Stimulated activated CD4-positive, alpha-beta T cell treated with anti-CD3 and anti-CD28 coated beads, Interleukin-4, amount 100 ng/mL, for 1 hour (primary cell): ENCODE measurements at places on chromosomes 7 and 10.

GRCh38 chr7:31705377-31705776, 18.4 kb downstream of the PPP1R17 start:
- DNase-seq = no peak

DNA sequence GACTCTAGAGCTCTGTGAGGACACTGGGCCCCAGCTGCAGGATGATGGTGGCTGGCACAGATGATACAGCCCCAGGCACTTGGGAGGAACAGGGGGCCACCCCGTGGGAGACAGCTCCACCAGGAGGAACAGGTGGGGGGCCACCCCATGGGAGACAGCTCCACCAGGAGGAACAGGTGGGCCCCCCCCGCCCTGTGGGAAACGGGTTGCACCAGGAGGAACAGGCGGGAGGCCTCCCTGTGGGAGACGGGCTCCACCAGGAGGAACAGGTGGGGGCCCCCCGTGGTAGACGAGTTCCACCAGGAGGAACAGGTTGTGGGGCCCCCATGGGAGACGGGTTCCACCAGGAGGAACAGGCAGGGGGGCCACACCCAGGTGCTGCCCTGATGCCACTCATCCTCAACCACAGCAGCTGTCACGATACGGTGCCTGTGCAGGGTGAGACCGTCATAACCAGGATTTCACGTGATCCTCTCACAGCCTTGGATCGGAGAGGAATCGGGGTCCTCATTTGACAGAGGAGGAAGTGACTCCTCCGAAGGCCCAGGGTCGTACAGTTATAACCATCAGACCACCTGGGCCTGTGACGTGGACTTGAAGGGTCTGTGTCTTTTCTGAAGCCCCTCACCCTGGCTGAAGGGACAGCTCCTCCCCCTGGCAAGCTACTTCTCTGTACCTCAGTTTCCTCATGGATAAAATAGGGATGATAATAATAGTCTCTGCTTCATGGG, 49.2 kb upstream of the NANOS1 start:
- no peak for DNase-seq

GRCh38 chr10:43044961-43045621, 31.8 kb upstream of the RET start:
- no peak for DNase-seq

- DNase-seq = no peak
Observed at GRCh38 chr7:107632492-107632865, 28.1 kb upstream of the SLC26A4 start.

GRCh38 chr7:45028920-45029344, 28.9 kb downstream of the CCM2 start:
- no peak for DNase-seq

- no peak for DNase-seq
Observed at GRCh38 chr10:131077724-131078123, 233.8 kb downstream of the TCERG1L start.

GRCh38 chr7:100437150-100438100, 1.1 kb upstream of the PPP1R35 start:
- DNase-seq = no peak

- DNase-seq = no peak
Observed at GRCh38 chr7:134954197-134955082, 31.9 kb upstream of the AGBL3 start.

DNA sequence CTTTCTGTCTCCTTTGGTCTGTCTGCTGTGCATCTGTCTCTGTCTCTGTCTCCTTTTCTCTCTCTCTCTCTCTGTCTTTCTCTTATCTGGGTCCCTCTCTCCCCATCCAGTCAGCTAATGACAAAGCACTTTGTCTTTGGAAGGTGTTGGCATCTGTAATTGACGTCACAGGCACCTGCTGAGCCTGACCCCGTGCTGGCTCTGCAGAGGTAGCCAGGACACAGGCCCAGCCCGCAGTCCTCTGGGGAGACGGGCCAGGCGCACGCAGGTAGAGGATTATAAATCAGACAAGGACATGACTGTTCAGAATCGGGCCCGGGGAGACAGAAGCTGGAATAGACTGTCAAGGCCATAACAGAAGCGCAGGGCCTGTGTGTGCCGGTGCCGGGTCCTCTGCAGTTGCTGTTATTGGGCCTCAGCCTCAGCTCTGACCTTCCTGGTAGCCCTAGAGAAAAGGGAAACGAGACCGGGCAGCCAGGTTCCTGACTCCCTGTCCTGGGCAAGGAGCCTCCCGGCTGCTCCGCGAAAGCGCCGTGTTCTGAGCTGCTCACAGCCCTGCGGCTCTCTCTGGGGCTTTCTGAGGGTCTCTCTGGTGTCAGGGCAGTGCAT, 10.7 kb upstream of the PSMG3 start:
- no peak for DNase-seq

DNA sequence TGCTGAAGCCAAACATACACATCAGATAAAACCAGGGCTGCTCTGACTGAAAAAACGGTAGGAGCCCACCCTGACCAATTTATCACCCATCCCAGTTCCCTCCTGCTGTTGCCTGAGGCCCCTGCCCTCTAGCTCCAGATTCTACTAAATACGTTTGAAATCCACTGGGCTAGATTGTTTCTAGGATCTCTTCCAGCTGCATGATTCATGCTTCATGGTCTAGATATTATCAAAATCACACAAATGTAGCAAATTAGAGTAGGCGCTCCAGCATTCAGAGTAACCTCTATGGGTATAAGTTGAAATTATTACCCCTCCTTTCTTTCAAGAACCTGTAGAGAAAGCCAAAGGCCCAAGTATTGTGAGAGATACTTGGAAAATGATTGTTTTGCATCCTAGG, 151.2 kb upstream of the FAM13C start:
- DNase-seq = no peak

- no peak for DNase-seq
Observed at GRCh38 chr10:123759501-123760031, 93.4 kb downstream of the GPR26 start.

DNA sequence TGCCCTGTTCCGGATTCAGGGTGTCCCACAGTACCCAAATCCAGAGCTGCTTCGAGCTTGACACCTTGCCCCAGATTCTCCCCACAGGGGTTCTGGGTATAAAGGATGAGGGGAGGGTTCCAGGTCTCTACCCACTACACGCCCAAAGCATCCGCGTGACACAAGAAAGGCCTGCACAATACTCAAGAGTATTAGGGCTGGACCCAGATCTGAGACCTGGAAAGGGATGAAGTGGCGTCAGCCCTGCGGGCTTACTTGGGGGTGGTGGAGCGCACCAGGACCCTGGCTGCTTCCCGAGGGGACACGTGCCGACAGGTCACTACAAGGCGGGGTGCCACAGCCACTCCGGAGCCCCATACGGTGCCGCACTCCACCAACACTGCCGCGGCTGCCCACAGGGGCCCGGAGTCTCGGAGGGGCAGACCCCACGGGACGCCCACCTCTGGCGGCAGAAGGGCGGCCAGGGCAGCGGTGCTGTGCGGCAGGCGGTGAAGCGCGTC, 1.3 kb downstream of the TYSND1 start:
- DNase-seq = no peak

GRCh38 chr10:129501652-129502436, 34.8 kb downstream of the MGMT start:
- no peak for DNase-seq

- DNase-seq = no peak
Observed at GRCh38 chr10:130747946-130748345, 563.6 kb downstream of the TCERG1L start.

- no peak for DNase-seq
Observed at GRCh38 chr7:28544453-28545117, 132.3 kb downstream of the CREB5 start.

DNA sequence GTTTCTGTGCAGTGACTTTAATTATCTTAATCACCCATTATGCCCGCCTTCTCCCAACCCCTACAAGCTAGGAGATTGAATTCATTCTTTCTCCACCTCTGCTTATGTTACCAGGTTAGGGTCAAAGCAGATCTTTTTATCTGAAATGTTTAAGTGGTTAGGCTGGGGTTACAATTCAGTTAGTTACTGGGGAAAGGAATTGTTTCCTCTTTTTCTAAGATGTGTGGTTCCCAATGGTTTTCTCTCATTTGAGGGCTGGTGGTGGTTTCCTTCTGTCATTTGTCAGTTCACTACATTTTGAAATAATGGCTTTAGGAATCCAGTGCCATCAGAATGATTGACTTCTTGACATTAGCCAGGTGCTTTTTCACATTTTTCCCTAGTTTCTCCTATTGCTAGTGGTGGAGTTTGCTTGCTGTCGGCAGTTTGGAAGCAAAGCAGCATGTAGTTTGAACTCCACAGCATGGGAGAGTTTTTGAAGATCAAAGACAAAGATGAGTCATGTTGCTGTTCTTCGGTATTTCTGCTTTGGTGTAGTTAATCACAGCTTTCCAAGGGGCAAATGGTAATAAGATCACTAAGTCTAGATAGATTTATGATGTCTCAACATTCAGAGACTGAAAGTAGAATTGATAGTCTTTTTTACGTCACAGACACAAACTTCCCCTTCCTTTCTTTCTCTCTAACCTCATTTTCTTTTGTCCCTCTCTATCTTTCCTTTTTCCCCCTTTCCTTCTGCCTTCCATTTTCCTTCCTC, 168.2 kb downstream of the SND1 start:
- DNase-seq = no peak

- DNase-seq = no peak
Observed at GRCh38 chr10:116522803-116523381, 22.8 kb upstream of the PNLIP start.

GRCh38 chr10:13247246-13247645, 13.1 kb upstream of the UCMA start:
- DNase-seq = no peak

DNA sequence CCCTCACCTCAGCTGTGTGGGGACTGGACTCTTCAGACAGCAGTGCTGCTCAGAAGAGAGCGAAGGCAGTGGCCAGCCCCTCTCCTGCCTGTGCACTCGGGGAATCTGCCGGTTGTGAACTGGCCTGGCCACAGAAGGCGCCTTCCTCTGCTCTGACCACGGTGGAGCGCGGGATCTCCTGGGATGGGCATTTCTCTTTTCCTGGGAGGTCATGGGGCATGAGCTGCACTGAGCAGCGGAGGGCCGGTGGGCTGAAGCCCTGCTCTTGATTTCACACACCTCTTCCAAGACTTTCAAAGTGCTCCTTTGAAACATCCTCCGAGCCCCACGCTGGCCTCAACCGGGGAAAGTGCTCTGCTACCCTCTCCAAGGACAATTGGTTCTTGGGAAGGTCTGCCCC, 125.6 kb upstream of the FAM20C start:
- no peak for DNase-seq

DNA sequence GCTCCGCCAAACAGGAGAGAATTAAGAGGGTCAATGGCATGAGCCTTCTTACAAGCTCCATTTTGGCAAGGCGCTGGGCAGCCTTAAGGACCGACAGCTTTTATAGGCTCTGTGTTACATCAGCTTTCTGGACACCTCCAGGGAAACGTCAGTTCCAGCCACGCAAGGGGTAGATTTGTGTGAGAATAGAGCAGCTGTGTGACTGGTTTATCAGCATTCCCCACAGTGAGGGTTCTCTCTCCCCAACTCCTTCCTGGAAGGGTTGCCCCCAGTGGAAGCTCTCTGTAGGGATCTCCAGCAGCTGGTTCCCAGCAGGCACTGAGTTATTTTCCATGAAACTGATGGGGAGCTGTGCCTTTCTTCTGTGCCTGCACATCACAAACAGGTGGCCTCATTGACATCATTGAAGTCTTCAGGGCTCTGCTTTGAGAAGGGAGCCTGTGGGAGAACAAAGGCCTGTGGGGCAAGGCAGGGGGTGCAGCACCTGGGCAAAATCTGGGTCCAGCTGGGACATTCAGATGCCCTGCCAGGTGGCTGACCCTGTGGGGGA, at the start of gene CUZD1:
TSS of gene CUZD1 (minus strand) at position 75 of the 550 bp plus-strand sequence. CDS start at position 61, 14 bp downstream.
- no peak for DNase-seq

GRCh38 chr10:131857156-131858117, 43.4 kb upstream of the PPP2R2D start:
- no peak for DNase-seq

GRCh38 chr10:132335189-132336063, 3.4 kb downstream of the LRRC27 start:
- no peak for DNase-seq

DNA sequence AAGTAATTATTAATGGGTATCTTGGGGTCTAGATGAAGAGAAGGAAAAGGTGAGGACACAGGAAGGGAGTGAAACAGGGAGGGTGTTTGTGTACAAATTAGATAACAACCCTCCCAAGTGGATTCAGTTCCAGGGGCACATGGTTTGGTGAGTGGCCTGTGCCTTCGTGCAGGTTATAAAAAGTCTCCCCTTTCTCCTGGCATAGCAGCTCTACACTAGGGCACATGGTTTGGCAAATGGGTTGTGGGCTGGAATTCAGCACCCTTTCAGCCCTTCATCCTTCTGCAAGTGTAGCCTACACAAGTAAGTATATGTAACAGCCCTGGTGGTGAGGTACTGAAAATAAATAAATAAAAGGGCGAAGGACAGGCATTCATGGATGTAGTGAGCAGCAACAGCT, 359.4 kb downstream of the AUTS2 start:
- no peak for DNase-seq

DNA sequence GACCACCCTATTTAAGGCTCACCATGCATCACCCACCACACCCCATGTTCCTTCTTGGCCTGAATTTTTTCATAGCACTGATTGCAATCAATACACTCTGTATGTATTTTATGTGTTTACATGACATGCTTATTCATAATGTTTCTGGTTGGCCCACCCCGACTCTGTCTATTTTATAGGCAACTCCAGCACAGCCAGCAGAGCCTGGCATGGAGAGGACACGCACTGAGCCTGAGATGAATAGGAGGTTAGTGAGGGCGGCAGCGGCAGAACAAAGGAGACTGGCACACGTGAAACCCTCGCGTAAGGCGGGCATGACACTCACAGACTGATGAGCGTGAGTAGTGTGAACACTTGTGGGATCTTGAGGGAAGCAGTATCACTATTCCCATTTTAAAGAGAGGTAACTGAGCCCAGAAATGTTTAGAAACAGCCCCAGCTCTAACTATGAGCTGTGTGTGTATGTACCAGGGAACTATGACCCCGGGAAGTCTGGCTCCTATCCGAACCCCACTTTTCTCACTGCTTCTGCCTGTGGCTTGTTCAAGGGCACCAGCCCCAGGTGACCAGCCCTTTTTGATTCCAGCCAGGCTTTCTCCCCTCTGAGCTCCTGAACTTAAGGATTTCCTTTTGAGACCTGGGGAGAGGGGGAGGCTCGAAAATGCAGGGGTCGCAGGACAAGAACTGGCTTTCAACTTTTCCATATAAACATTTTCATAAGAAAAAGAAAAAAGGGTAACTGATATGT, 113.3 kb downstream of the ARHGAP22 start:
- no peak for DNase-seq

- no peak for DNase-seq
Observed at GRCh38 chr7:50591480-50592438, 26.6 kb upstream of the DDC start.

DNA sequence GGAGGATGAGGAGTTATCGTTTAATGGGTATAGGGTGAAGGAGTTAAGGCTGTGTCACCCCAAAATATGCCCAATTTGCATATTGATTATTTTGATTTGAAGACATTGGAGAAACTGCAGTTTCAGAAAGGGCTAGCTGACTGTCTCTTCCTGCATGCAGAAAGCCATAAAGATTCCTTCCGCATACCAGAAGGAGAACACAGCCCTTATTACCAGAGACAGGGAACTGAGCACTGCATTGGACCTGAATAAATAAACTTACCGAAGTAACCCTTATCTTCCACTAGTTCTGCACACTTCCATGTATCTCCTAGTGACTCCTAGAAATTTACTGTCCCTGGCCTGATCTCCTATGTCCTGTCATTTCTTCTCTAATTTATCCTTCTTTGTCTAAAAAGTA, 821.9 kb upstream of the AUTS2 start:
- DNase-seq = no peak

- DNase-seq = no peak
Observed at GRCh38 chr7:151773797-151774196, 103.1 kb downstream of the PRKAG2 start.

- no peak for DNase-seq
Observed at GRCh38 chr10:125533866-125534265, 149.1 kb downstream of the TEX36 start.

- DNase-seq = no peak
Observed at GRCh38 chr7:158267742-158268435, 319.7 kb downstream of the PTPRN2 start.
